ENCODE measurements at places on chromosomes 12 and 14.
A peak's percentile ranks its signal among the peaks of the same experiment; 100 is the strongest.

DNA sequence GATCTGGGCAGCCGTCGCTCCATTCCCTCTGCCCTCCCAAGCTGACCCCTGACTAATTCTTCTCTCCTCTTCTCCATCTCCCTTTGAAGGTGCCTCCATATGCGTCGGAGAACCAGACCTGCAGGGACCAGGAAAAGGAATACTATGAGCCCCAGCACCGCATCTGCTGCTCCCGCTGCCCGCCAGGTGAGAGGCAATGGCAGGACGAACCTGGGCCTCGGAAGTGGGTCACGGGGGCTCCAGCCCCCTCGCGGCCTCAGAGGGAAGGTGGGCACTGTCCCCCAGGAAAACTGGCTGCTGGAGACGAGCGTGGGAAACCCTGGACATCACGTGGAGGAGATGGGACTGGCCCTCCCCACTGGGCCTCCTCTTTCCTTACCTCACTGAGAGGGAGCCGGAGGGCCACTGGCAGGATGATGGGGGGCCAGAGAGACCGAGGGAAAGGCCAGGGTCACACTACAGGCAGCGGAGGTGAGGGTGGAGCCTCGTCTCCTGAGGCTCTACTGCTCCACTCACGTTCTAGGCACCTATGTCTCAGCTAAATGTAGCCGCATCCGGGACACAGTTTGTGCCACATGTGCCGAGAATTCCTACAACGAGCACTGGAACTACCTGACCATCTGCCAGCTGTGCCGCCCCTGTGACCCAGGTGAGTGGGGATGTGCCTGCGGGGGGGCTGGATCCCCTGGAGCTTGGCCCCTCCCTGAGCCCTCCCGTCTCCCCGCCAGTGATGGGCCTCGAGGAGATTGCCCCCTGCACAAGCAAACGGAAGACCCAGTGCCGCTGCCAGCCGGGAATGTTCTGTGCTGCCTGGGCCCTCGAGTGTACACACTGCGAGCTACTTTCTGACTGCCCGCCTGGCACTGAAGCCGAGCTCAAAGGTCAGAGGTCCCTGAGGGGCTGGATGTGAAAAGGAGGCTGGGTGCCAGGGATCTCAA, 806 bp downstream of the LTBR start:
- DNase-seq: no peak
- peaks cover 8% of the 10 kb centered on the region for H3K4me1 ChIP-seq

- no peaks in the 10 kb centered on the region for H3K27me3 ChIP-seq
- DNase-seq: no peak
- no peaks in the 10 kb centered on the region for H3K36me3 ChIP-seq
- H3K4me1 ChIP-seq: no peaks in the 10 kb centered on the region
- no peak overlapping the region for H3K4me3 ChIP-seq
These were observed 124.5 kb downstream of the ESRRB start for GRCh38 chr14:76500480-76500879.

DNA sequence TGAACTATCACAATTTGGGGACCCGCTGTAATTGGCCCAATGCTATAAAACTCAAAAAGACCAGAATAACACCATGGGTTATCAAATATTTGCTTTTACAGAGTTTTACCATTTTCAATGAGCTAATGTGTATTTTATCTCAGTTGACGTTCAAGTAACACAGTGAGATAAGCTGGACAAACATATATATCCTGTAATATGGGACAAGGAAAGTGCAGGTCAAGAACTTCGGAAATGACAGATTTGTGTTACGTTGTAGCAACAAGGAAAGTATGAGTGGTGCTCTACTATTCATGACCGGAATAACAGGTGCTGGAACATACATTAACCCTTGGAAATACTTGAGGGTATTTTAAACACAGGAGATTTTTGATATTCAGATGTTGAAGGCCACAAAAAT, 566.4 kb upstream of the FLRT2 start:
- no peaks in the 10 kb centered on the region for H3K36me3 ChIP-seq
- no peaks in the 10 kb centered on the region for H3K27me3 ChIP-seq
- no peaks in the 10 kb centered on the region for H3K4me1 ChIP-seq
- H3K4me3 ChIP-seq: no peak overlapping the region

DNA sequence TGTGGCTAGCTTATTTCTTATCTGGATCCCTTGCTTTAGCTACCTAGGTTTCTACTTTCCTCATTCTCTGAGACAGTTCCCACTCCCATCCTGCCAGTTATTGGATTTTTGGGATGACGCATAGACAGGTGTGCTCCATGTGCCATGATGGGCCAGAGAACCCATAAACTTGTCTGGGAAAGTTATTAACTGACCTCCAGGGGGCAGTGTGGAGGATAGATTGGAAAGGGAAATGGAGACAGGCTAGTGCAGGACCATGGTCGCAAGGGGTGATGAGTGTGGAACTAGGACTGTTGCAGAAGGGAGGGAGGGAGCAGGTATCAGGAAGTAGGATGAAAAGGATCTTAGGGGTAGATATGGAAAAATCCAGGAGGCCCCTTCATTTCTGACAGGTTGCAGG, 80.3 kb downstream of the ESRRB start:
- H3K27me3 ChIP-seq: no peaks in the 10 kb centered on the region
- H3K4me3 ChIP-seq: no peak overlapping the region
- H3K4me1 ChIP-seq: no peaks in the 10 kb centered on the region
- H3K36me3 ChIP-seq: no peaks in the 10 kb centered on the region
- no peak overlapping the region for H3K27ac ChIP-seq
- DNase-seq: no peak

DNA sequence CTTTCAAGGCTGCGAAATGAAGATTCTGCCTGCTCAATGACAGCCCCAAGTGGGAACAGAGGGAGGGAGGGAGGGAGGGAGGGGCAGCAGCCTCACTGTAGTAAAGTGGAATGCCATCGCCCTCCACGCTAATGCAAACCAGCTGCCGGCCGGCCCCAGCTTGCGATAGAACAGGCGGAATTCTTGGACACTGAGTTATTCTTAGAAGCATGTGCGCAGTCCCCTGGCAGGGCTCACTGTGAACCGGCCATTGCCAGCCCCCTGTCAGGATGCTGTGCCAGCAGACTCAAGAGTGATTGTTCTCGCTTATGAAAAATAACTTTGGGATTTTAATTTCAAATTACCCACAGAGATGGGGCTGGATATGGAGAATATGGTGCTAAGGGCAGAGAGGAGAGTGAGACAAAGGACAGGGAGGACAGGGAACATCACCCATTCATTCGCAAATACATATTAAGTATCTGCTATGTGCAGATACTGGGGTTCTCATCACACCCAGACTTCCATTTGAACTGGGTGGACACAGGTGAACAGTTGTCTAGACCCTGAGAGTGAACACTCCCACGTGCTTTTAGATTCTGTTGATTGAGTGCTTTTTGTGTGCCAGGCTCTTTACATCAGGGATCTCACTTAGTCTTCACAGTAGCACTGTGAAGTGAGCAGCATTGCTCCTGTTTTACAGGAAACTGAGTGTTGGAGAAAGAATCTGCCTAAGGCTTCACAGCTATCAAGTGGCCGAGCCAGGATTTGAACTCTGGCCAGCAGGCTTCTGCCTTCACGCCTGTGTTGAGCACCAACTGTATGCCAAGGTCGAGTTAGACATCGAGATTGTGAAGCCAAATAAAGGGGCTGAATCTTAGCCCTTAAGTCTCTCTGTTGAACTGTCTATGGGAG, 192.9 kb downstream of the C12orf75 start:
- H3K27ac ChIP-seq: no peak overlapping the region
- no peaks in the 10 kb centered on the region for H3K27me3 ChIP-seq
- H3K36me3 ChIP-seq: no peaks in the 10 kb centered on the region
- H3K4me1 ChIP-seq: no peaks in the 10 kb centered on the region
- no peak overlapping the region for H3K4me3 ChIP-seq
- no peak for DNase-seq

GRCh38 chr12:32312049-32312670, 87.2 kb upstream of the FGD4 start:
- H3K27ac ChIP-seq: no peak overlapping the region
- no peaks in the 10 kb centered on the region for H3K27me3 ChIP-seq
- H3K4me1 ChIP-seq: no peaks in the 10 kb centered on the region
- no peak overlapping the region for H3K4me3 ChIP-seq
- no peaks in the 10 kb centered on the region for H3K36me3 ChIP-seq
- DNase-seq: peak; percentile 56

GRCh38 chr12:106975993-106976658, 10.8 kb downstream of the MTERF2 start:
- H3K27ac ChIP-seq: no peak overlapping the region
- peaks cover 31% of the 10 kb centered on the region for H3K36me3 ChIP-seq
- no peak overlapping the region for H3K4me3 ChIP-seq
- no peak for DNase-seq
- no peaks in the 10 kb centered on the region for H3K4me1 ChIP-seq

DNA sequence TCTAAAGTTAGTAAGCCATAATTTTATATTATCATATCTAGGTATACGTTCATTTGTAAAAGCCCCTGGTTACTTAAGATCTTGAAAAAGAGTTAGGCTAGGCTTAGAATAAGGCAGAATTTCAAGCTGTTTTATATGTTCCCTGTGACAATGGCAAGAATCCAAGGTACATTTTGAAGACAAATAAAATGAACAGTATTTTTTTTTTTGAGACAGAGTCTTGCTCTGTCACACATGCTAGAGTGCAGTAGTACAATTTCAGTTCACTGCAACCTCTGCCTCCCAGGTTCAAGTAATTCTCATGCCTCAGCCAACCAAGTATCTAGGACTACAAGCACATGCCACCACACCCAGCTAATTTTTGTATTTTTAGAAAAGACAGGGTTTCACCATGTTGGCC, 139.2 kb downstream of the DUSP6 start:
- no peaks in the 10 kb centered on the region for H3K27me3 ChIP-seq
- H3K36me3 ChIP-seq: no peaks in the 10 kb centered on the region
- H3K27ac ChIP-seq: no peak overlapping the region
- H3K4me3 ChIP-seq: no peak overlapping the region
- H3K4me1 ChIP-seq: no peaks in the 10 kb centered on the region

GRCh38 chr12:22029991-22030390, 16.0 kb upstream of the CMAS start:
- no peak overlapping the region for H3K27ac ChIP-seq
- H3K36me3 ChIP-seq: no peaks in the 10 kb centered on the region
- H3K4me3 ChIP-seq: no peak overlapping the region
- no peak for DNase-seq

- no peak for DNase-seq
- H3K27ac ChIP-seq: no peak overlapping the region
- no peaks in the 10 kb centered on the region for H3K27me3 ChIP-seq
- H3K36me3 ChIP-seq: no peaks in the 10 kb centered on the region
- no peak overlapping the region for H3K4me3 ChIP-seq
These were observed 326.1 kb downstream of the PDZRN4 start for GRCh38 chr12:41514021-41514777.

DNA sequence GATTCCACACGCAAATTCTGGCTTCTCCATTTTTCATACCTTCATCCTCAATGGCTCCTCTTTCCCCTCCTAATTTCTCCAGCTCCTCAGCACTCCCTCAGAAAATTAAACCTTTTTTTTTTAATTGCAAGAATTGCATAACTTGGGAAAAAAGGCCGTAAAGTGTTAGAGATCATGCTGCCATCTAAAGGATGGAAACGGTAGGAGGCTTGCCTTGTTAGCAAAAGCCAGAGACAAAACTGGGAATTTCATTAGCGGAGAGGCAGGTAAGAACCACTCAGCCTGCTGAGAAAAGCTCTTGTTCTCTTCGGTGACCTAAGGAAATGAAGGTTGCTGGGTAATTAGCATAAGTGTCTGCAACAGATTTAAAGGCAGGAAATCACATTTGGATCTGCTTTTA, 204.3 kb downstream of the AEBP2 start:
- no peaks in the 10 kb centered on the region for H3K36me3 ChIP-seq
- H3K27ac ChIP-seq: no peak overlapping the region
- no peak for DNase-seq
- H3K4me3 ChIP-seq: no peak overlapping the region
- H3K27me3 ChIP-seq: no peaks in the 10 kb centered on the region

- DNase-seq: no peak
- no peaks in the 10 kb centered on the region for H3K4me1 ChIP-seq
- H3K4me3 ChIP-seq: no peak overlapping the region
These were observed 232.6 kb downstream of the FLRT2 start for GRCh38 chr14:85762526-85762925.

DNA sequence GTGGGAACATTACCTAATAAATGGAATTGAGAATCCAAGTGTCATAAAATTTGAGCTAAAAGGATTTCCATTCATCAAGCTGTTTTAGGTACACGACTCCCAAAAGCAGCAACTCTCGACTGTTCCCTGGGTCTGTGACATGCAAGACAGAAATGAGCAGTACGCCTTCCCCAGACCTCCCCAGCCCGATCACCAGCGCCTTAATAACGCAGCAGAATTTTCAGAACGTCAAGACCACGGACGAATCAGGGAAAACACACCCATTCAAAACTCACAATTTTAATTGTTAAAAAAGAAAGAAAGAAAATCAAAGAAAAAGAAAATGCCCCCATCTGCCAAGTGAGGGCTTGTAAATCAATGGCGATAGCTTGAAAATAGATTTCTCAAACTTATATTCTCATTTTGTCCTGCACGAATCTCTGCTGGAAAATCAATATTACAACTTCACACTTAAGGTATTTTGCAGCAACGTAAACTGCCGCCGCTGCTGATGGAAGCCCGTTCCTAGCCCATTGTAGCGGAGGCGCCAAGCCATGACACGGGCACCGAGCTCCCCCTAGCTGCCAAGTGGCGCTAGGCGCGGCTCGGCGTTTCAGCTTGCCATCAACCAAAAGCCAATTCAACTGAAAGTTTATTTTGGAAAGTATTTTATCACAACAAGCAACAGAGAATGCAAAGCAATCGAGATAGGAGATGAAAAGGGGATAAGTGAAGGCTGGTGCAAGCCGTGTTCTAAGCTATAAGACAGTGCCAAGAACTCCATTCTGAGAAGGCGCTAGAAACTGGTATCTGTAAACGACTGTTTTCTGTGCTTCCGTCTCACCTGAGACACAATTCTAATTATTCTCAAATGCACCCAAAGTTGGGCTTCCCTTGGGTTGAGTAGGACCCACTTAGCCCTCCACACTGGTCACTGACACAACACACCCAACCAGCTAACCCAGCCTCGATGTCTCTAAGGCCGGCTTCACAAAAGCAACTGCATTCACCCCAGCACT, 5.5 kb downstream of the BCL11B start:
- peaks cover 7% of the 10 kb centered on the region for H3K36me3 ChIP-seq
- H3K4me1 ChIP-seq: peaks cover 44% of the 10 kb centered on the region
- peak overlapping the region; percentile 91 for H3K4me3 ChIP-seq
- peak; percentile 87 for DNase-seq

- H3K4me1 ChIP-seq: peaks cover 16% of the 10 kb centered on the region
- no peaks in the 10 kb centered on the region for H3K36me3 ChIP-seq
- H3K27ac ChIP-seq: no peak overlapping the region
These were observed 28.2 kb upstream of the AMN1 start for GRCh38 chr12:31756977-31757420.

DNA sequence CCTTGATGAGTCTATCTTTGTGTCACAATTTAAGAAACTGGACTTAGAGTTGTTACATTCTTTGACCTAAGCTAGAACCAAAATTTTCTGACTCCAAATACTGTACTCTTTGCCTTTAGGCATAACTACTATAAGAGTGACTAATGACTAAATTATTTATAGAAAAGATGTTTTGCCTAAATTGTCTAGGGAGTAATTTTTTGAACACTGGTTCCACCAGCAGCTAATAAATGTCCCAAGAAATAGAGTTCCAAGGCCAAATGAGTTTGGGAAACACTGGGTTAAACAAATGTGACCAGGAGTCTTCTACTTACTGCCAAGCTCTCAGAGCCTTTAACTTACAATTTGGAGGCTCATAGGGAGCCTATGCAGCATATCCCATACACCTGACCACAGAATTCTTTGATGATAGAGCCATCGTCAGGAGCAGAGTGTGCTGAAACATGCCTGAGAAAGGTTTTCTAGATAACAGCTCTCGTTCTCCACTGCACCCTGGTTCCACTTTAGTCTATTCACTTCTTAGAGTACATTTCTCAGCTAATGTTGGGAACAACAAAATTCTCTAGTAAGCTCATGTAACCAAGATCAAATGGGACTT, 215.9 kb upstream of the HMGA2 start:
- H3K36me3 ChIP-seq: no peaks in the 10 kb centered on the region
- H3K4me3 ChIP-seq: no peak overlapping the region
- H3K27me3 ChIP-seq: no peaks in the 10 kb centered on the region
- no peaks in the 10 kb centered on the region for H3K4me1 ChIP-seq
- H3K27ac ChIP-seq: no peak overlapping the region
